Stimulated activated CD8-positive, alpha-beta memory T cell treated with anti-CD3 and anti-CD28 coated beads, Interleukin-4, amount 100 ng/mL, for 48 hours (primary cell): ENCODE measurements at places on chromosomes 13 and 19.

DNA sequence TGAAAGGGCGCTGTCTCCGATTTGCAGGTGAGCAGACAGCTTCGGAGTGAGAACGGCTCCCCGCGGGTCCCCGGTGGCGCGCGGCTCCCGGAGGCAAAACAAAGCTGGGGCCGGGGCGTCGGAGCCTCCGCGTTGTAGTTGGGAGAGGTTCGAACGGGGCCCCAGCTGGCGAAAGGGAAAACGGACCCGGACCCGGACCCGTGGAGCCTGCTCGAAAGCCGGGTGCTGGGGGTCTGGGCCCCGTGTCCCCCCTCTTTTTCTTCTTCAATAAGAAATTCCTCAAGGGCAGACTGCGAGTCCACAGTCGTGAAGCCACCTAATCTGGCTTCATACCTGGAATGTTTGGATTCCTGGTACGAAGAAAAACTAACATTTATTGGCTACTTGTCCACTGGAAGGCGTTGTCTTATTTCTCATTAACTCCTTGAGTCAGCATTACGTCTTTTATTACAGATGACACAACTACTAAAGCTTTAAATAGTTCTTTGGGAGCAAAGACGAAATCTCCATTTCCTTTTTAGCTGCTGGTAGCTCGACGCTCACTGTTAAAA is 632 bp upstream of the MTIF3 start:
- peak; percentile 49 for DNase-seq

DNA sequence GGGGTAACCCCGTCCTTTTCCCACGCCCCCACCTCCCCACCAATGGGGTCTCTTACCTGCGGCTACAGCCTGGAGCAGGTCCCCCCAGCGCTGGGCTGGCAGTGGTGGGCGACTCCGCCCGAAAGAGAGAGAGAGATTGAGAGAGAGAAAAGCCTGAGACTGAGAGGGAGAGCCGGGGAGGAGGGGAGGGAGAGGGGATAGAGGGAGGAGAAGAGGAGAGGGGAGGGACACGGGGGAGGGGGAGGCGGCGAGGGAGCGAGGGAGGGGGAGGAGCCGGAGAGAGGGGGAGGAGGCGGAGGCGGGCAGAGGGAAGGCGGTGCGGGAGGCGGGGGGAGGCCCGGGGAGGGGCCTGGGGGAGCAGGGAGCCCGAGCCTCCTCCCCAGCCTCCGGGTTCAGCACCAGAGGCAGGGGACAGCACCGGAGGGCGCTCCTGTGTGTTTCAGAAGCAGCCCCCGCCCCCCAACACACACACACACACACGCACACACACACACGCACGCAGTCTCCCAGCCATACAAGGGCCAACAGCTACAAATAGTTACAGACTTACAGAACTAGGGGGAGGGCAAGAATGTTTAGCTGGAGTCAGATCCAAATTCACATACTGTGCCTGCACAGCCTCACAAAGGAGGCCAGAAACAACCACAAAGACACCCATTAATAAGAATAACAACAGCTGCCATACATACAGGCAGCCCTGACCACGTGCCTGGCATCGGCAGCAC is at the start of gene SLC8A2:
SLC8A2 (minus strand) TSS at position 161 of the 725 bp plus-strand sequence. CDS start 5,490 bp downstream, outside the sequence.
- peak; percentile 61 for DNase-seq

DNA sequence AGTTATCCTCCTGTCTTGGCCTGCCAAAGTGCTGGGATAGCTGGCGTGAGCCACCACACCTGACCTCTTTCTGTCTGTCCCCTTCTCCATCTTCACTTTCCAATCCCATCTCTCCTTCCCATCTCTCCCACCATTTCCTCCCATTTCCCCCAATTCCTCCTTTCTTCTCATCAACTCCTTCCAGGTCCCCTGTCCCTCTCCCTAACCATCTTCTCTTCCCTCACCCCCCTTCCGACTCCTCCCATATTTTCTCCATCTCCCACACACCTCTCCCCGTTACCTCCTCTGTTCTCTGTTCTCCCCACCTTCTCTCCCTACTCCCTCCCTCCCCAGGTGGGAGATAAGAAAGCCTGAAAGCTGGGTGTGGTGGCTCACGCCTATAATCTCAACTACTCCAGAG is 40.6 kb downstream of the KEAP1 start:
- no peak for DNase-seq

DNA sequence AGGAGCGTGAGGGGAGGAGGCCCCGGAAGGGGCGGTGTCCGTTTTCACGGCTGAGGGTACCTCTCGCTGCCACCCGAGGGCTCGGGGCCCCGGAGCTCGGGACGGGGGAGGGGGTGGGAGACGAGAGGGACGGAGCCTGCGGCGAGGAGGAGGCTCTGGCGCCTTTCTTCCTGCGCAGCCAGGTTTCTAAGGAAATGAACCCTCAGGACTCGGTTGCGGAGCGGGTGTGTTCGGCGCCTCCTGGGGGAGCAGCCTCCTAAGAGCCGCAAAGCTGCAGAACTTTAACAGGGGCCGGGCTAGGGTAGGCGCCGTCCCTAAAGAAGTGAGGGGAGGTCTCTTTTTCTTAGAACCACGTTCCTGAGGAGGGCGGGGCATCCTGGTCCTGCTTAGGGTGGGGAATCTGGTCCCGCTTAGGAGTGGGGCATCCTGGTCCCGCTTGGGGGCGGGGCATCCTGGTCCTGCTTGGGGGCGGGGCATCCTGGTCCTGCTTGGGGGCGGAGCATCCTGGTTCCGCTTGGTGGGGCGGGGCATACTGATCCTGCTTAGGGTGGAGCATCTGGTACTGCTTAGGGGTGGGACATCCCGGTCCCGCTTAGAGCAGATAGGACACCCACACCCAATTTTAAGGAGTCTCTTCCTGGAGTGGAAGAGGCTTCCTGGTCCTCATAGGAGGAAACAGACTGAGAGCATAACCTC is 6.2 kb downstream of the SYT5 start:
- peak; percentile 83 for DNase-seq

GRCh38 chr19:55563261-55563690 is 17.4 kb downstream of the ZNF579 start:
- no peak for DNase-seq

GRCh38 chr13:95530178-95530577 is 22.3 kb upstream of the CLDN10 start:
- DNase-seq: no peak

DNA sequence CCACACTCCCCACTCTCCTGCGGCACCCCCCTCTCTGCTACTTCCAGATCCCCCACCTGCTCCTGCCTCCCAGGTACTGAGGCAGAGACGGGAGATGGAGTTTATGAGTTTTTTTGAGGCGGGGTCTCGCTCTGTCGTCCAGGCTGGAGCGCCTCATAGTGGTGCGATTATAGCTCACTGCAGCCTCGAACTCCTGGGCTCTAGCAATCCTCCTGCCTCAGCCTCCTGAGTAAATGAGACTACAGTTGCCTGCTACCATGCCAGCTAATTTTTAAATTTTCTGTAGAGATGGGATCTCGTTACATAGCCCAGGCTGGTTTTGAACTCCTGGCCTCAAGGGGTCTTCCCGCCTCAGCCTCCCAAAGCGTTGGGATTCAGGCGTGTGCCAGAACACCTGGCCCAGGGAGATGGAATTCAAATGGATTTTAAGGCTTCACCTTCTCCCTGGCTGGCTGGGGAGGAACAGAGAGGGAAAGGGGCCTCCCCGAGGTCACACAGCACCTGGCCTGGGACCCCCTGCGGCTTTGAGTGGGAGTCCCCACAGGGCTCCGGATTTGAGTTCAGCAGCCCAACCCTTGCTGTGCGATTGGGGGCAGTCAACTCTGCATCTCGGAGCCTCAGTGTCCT is 19.5 kb upstream of the TNFAIP8L1 start:
- no peak for DNase-seq

GRCh38 chr19:10660346-10660745 is 6.2 kb downstream of the ILF3 start:
- no peak for DNase-seq

GRCh38 chr19:5132206-5132560 is 163.3 kb downstream of the KDM4B start:
- no peak for DNase-seq

- DNase-seq: no peak
Measured at GRCh38 chr13:100636441-100636840, 38.2 kb downstream of the TMTC4 start.

- no peak for DNase-seq
Measured at GRCh38 chr19:3450796-3451411, 29.4 kb downstream of the SMIM24 start.

- no peak for DNase-seq
Measured at GRCh38 chr13:24495151-24495729, 17.3 kb downstream of the PARP4 start.

GRCh38 chr19:44740351-44740824 is 8.1 kb upstream of the BCL3 start:
- DNase-seq: no peak

GRCh38 chr19:5691822-5692722 is 2.0 kb downstream of the RPL36 start:
- DNase-seq: peak; percentile 56

DNA sequence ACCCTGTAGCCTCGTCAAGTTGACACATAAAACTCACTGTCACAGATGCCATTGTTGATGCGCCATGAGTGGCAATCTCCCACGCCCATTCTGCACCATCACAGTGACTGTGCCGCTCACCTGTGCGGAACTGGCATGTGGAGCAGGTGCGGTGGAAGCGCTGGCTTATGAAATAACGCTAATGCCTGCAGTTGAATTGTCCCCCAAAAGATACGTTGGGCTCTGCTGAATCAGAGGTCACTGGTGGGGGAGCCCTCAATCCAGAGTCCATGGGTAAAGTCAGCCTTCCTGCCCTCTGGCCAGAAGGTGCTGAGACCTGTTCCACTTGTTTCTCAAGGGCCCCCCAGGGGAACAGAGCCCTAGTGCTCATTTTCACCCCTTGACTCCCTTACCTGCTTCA is 2.9 kb upstream of the ARHGEF7 start:
- no peak for DNase-seq

DNA sequence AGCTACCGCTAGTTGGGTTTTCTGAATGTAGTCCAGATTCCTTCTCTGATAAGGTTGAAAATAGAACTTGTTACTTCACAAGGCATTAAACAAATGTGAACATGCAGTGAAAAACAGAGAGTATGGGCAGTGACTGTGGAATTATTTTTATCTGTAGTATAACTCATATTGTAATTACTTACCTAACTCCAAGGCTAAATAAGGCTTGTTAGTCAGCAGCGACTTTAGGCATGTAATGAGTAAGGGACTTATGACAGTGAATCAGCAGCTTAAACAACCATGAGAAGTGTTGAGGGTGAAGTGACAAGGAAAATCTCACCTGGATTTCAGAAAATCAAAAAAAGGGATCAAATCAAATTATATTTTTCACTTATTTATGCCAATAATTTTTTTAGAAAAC is 1719.5 kb upstream of the MIR17HG start:
- no peak for DNase-seq

GRCh38 chr19:54257116-54257480 is at the start of gene LILRB5:
LILRB5 (minus strand) TSS chr19:54257273; CDS start chr19:54257193, 80 bp downstream.
- DNase-seq: no peak

DNA sequence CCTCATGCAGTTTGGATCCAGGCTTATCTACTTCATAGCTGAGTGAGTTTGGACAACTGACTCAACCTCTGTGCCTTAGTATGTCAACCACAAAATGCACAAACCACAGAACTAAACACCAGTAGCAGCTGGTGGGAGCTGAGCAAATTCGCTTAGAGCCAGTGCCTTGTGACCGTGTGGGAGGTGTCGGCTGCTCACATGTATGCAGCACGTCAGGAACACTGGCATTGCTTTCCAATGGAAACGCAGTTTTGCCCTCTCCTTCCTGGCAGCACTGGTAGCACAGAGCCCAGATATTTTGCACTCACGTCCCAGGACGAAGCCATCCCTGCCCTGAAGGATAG is 8.3 kb upstream of the NTN5 start:
- DNase-seq: no peak

GRCh38 chr19:958967-959855 is 24.9 kb upstream of the WDR18 start:
- peak; percentile 56 for DNase-seq

- DNase-seq: no peak
Measured at GRCh38 chr19:35270381-35270811, 1.6 kb downstream of the USF2 start.

DNA sequence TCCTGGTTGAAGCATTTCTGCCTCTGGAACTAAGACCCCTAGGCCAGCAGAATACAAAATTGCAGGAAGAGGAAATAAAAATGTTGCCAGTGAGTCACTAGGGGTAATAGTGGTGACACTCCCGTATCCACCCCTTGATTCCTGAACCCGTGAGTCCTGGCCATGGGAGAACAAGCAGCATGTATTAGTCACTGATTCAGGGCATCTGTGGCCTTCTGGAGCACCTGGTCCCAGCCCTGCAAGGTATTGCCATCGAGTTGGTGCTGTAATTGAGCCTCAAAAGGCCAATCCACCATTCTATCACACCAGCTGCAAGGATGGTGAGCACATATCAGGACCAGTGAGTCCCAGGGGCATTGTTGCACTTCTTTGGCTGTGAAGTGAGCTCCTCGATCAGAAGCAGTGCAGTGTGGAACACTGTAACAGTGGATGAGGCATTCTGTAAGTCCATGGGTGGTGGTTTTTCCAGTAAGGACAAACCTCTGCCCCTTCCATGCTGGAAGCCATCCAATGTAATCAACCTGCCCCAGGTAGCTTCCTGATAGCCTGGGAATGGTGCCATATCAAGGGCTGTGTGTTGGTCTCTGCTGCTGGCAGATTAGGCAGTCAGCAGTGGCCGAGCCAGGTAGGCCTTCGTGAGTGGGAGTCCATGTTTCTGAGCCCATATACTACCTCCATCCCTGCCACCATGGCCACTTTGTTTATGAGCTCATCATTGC is 39.6 kb downstream of the C1QTNF9 start:
- no peak for DNase-seq

DNA sequence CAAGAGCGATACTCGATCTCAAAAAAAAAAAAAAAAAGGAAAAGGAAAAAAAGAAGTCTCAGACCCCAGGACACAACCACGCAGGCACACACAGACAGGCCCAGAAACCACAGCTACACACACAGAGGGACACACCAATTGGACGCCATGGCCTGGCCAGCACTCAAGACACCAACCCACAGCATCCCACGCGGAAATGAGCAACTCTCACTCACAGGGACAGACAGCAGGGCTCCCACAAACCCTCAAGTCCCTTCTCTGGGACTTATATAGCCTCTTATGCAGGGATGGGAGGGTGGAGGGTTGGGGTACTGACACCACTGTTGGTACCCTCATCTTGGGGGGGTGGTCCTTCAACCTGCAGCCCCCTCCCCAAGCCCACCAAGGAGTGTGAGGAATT is 5.9 kb downstream of the NOTCH3 start:
- no peak for DNase-seq

GRCh38 chr13:43171489-43171888 is 148.1 kb downstream of the DNAJC15 start:
- no peak for DNase-seq

DNA sequence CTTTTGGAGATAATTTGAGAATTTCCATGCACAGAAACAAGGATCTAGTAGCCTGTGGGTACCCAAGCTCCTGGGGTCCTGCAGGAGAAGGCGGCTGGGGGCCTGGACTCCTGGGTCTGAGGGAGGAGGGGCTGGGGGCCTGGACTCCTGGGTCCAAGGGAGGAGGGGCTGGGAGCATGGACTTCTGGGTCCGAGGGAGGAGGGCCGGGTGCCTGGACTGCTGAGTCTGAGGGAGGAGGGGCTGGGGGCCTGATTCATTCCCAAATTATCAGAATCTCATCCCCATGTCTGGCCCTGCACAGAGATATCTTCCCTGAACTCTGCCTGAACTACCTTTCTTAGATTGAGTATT is 520 bp upstream of the RDH13 start:
- DNase-seq: no peak
